Left renal cortex interstitium (tissue), 4 donors: ENCODE measurements at places on chromosomes 2 and 18. TPM values are rescaled to one million over a fixed set of nuclear protein-coding genes. Genes with fewer than 3 reads are reported as not detected.

The ASPRV1 gene
- 4.8 TPM for polyA plus RNA-seq

The EFHD1 gene
- 65.6 TPM for polyA plus RNA-seq

The ZDBF2 gene
- 13.8 TPM for polyA plus RNA-seq

The EFEMP1 gene
- 88.6 TPM for polyA plus RNA-seq

The CNTNAP5 gene
- 0.32 TPM for polyA plus RNA-seq

The ACOXL gene
- 1.2 TPM for polyA plus RNA-seq

The MEIS1 gene
- 144 TPM for polyA plus RNA-seq

The RSAD2 gene
- polyA plus RNA-seq = 3.2 TPM

The KCNS3 gene
- polyA plus RNA-seq = 8.7 TPM

The DCDC2C gene
- 0.17 TPM for polyA plus RNA-seq

The ZFAND2B gene
- polyA plus RNA-seq = 51.5 TPM
